ENCODE measurements at places on chromosomes 5 and 9.

DNA sequence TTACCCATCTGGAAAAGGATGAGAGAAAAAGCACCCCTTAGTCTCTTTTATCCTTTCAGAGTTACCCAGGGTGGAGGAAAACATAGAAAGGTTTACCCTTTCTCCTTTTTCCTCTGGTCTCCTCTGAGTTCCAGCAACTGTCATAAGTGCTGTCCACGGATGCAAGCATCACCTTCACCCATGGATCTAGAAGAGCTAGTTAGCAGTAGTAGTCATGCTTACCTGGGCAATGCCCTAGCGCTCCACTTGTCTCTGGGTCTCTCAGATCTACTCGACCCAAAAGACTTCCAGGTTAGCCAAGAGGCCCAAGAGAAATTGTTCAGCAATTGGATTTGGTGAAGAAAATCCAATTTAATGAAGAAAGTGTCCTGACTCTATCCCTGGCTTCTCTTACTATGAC lies 656.2 kb upstream of the PTPRD start:
- no peak for DNase-seq

GRCh38 chr5:172403189-172403796 lies 51.0 kb downstream of the SH3PXD2B start:
- peak; percentile 45 for DNase-seq

DNA sequence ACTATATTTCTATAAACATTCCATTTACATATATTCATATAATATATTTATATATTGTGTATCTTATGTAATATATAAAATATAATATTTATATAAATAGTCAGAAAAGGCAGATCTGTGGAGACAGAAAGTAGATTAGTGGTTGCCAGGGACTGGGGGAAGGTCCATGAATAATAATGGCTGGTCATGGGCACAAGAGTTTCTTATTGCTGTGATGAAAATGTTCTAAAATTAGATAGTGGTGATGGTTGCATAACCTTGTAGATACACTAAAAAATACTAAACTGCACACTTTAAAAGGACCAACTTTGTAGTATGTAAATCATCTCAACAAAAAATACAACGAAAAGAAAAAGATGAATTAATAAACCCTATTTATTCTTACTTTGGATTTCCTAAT lies 47.3 kb downstream of the NUP155 start:
- no peak for DNase-seq

DNA sequence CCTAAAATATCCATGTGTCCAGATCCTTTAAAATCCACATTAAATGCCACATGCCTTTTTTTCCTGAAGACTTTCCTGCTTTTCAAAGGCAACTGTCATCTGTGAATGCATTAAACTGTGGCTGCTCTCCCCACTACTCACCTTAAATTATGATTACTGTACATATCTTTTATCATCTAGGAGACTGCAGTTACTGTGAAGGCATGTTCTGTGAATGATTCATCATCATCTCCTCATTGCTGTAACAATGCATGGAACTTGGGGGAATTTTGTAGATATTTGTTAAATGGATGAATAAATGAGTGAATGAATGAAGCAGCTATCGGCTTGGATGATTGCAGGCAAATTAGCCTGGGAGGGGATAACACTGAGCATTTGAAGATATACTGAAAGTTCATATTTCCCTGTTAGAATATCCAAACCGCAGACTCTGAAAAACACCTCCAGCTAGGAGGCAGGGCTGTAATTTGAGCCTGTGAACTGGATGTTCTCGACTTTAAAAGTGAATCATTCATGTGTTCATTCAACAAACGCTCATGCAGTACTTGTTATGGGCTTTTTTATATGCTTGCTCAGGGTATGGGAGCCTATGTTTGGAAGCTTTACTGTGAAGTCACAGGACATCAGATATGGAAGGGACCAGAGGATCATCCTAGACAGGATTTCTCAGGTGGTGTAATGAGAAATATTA lies 519.2 kb downstream of the KIF4B start:
- no peak for DNase-seq

- no peak for DNase-seq
These were observed 92.6 kb downstream of the TLE4 start for GRCh38 chr9:79664375-79664831.

DNA sequence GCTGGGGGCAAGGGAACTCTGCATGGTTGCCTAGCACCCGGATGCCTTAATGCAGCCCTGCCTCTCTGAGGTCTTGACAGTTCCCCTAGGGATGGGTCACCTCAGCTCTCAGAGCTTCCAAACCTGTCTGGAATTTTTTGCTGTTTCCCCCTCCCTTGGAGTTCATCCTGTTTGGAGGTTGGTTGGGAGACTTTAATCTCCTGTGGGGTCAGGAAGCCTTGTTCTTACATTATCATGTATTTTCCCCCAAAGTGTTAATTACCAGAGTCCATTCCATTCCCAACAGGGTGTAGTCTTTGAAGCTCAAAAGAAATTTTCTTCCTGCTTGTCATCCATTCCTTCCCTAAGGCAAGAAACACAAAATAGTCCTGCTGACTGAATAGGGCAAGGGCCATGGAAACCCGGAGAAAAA lies 150.3 kb upstream of the SPRY4 start:
- no peak for DNase-seq

- DNase-seq = no peak
These were observed 1.0 kb downstream of the STARD4 start for GRCh38 chr5:111511174-111511830.

- DNase-seq = no peak
These were observed 308.8 kb downstream of the EFNA5 start for GRCh38 chr5:107361945-107362344.

DNA sequence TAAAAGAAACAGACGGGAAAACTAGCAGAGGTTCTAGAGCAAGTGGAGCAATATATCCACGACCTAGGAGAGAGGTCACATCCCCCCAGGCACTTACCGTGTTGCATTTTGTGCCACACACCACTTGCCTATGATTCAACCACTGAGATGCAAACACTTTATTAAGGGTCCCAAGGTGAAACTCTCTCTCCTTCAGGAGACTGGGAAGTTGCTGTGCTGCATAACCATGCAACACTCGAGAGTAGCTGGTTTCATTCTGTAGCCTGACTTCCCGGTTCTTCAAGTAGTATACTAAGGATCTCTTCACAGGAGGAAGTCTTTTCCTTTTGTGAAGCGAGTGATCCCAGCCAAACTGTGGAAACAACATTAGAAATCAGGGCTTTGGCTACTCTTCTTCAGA lies 1.6 kb downstream of the DCAF12 start:
- DNase-seq = no peak

- no peak for DNase-seq
These were observed 161.9 kb upstream of the HMHB1 start for GRCh38 chr5:143649937-143650621.

GRCh38 chr9:118189615-118190014 lies 485.4 kb downstream of the TLR4 start:
- DNase-seq = no peak

- DNase-seq = no peak
These were observed 31.8 kb downstream of the PTGES start for GRCh38 chr9:129720865-129721545.

DNA sequence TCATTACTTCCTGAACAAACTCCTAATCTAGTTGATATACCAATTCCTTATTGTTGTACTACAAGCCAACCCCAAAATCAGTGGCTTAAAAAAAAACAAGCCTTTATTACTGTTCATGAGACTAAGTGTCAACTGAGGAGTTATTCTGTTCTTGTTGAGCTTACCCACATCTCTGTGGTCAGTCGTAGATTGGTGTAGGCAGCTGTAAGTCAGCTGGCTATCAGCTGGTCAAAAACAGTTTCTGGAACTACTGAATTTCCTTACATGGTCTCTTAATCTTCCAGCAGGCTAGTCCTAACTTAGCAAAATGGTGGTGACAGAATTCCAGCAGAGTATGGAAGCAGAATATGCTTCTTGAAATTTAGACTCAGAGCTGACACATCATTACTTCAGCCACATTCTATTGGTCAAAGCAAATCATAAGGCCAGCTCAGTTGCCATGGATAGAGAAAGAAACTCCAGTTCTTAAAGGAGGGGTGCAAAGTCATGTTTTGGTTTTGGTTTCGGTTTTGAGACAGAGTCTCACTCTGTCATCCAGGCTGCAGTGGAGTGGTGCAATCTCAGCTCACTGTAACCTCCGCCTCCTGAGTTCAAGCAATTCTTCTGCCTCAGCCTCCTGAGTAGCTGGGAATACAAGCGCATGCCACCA lies 386.1 kb upstream of the MPDZ start:
- no peak for DNase-seq

All from occipital lobe (tissue), 3 donors.